Central memory CD8-positive, alpha-beta T cell (primary cell): ENCODE measurements at places on chromosomes 5 and 9.

DNA sequence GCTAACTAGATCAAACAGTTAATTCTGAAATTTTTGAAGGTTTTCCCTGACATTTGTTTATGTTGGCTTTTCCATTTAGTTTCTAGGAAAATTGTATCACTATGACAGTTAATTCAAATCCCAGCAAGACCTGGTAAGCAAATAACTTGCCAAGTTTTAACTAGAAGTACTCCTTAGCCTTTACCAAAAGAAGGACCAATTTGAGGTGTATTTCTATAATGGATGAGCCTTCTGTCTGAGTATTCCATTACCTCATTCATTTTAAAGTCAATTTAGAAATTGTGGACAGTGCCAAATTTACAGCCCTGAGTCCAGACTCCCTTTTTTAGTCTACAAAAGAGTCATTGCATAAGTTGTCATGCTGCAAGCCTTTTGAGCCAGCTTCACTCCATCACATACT is 687.6 kb downstream of the CETN3 start:
- no peak for DNase-seq

- no peak for DNase-seq
Observed at GRCh38 chr5:14580398-14581034, 1.1 kb upstream of the OTULINL start.

DNA sequence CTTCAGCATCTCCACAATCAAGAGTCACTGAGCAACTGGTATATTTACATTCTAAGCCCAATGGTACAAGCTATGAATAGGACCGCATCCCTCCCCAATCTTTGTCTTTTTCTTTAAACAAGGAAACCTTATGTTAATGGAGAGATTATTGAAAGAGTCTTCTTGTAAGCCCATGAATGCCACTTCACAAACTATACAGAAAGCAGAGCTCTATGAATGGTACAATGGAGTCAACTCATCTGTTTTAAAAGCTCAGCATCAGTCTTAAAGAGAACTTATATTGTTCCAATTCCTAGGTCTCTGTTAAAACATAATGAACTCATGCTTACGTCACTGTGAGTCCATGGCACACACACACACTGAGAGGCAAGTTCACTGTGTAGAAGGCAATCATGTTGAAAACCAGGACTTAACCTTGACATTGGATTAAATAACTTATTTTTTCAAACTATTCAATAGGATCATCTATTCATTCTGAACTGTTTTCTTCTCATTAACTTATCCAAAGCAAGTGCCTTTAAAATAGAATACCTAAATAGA is 4.5 kb downstream of the NREP start:
- no peak for DNase-seq

GRCh38 chr9:116468793-116469527 is 218.1 kb upstream of the TRIM32 start:
- DNase-seq = no peak

- DNase-seq = no peak
Observed at GRCh38 chr9:136614372-136614922, 48.3 kb upstream of the EGFL7 start.

GRCh38 chr9:78314953-78315870 is 18.3 kb downstream of the PSAT1 start:
- DNase-seq = no peak

GRCh38 chr5:121152411-121152810 is 688.3 kb downstream of the PRR16 start:
- DNase-seq = no peak

- DNase-seq = no peak
Observed at GRCh38 chr5:94627191-94627590, 8.7 kb downstream of the SLF1 start.

- DNase-seq = no peak
Observed at GRCh38 chr9:134807716-134808446, 72.7 kb upstream of the FCN2 start.

DNA sequence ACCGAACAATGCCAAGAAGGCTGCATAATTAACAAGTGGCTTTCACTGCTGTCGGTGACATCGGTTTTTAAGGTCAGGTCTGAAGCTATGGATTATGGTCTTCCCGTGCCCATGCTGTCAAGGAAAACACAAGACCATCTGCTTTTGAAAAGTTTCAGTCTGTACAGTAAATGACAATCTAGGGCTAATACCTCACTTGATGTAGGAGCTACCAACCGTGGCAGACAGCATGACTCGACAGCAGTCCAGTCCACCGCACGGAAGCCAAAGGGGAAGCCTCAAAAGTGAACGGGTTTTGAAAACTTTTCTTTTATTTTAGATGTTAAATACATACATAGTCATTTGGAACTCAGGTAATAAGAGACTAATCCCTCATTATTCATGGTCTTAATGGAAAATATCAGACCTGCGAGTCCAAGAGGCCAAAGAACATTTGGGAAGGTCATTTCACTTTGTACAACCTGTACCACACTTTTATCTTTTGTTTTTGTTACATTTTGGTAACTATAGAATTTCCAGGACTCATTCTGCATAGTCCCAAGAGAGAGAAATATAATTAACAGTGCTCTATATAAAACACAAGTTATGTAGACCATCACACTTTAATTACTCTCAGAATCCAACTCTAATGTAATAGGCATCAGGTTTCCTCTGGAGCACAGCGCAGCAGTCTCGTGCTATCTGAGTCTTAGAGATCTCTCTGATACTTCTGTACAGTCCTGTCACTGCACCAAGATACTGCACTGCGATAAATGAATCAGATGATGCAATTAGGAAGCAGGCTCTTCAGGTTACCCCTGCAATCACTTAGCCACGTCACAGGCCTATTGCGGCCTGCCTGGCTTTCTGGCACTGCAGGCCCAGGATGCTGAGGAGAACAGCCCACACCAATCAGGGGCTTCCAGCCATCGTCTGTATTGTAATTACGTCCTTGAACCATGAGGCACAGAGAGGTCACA is 184.9 kb downstream of the FANCC start:
- DNase-seq = no peak

- DNase-seq = no peak
Observed at GRCh38 chr5:111901296-111901695, 144.3 kb upstream of the NREP start.
